ENCODE measurements at places on chromosomes 16 and 17. TPM values are rescaled to one million over a fixed set of nuclear protein-coding genes. Genes with fewer than 3 reads are reported as not detected.
A peak's percentile ranks its signal among the peaks of the same experiment; 100 is the strongest.

Gene CLEC3A
- not detected for total RNA-seq

Gene INO80E
- 92.8 TPM for total RNA-seq

Gene C16orf92
- total RNA-seq, result not detected

Gene CCDC200
- total RNA-seq, result not detected

Gene KRT23
- total RNA-seq, result not detected

Gene BCL6B
- 4.2 TPM for total RNA-seq

Gene ICAM2
- total RNA-seq, result 0.58 TPM

Gene NT5C3B
- total RNA-seq, result 78.3 TPM

Gene HNF1B
- 0.04 TPM for total RNA-seq

Gene ARHGDIG
- total RNA-seq, result 1.0 TPM

Gene KRTAP4-1
- total RNA-seq, result not detected

Gene EVI2B
- not detected for total RNA-seq

Gene MXRA7
- 46.6 TPM for total RNA-seq

Gene ACSM3
- 13.4 TPM for total RNA-seq

Gene OR1G1
- not detected for total RNA-seq

GRCh38 chr17:2192367-2193057 lies 111.1 kb downstream of the SMG6 start:
- H3K27ac ChIP-seq, result peak overlapping the region; percentile 39
- H3K36me3 ChIP-seq, result no peaks in the 10 kb centered on the region
- no peak overlapping the region for H3K4me3 ChIP-seq
- H3K4me1 ChIP-seq, result peaks cover 22% of the 10 kb centered on the region
- no peak for DNase-seq

DNA sequence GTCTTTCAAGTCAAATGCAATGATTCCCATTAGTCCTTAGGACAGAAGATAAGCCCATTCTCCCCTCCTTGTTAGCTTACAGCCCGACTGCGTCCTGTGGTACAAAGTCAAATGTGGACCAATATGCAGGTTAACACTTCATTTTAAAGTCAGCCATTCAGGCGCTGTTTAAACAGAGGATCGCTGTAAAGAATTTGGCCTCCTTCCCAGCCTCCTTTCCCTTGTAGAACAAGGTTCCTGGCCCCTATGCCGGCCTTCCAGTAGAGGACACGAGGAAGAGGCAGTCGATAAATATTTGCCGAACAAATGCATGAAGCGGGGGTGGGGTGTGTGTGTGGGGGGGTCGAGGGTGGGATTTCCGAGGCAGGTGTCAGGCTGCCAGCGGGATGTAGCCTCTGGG lies 4.3 kb downstream of the SDK2 start:
- H3K4me3 ChIP-seq, result no peak overlapping the region
- no peaks in the 10 kb centered on the region for H3K36me3 ChIP-seq
- H3K27ac ChIP-seq, result no peak overlapping the region
- H3K27me3 ChIP-seq, result peaks cover 41% of the 10 kb centered on the region
- no peak for DNase-seq

GRCh38 chr16:14286368-14287230 lies 215.5 kb downstream of the MRTFB start:
- peak overlapping the region; percentile 95 for H3K4me3 ChIP-seq
- H3K36me3 ChIP-seq, result no peaks in the 10 kb centered on the region
- H3K27me3 ChIP-seq, result no peaks in the 10 kb centered on the region
- peak overlapping the region; percentile 40 for H3K27ac ChIP-seq
- peaks cover 32% of the 10 kb centered on the region for H3K4me1 ChIP-seq

DNA sequence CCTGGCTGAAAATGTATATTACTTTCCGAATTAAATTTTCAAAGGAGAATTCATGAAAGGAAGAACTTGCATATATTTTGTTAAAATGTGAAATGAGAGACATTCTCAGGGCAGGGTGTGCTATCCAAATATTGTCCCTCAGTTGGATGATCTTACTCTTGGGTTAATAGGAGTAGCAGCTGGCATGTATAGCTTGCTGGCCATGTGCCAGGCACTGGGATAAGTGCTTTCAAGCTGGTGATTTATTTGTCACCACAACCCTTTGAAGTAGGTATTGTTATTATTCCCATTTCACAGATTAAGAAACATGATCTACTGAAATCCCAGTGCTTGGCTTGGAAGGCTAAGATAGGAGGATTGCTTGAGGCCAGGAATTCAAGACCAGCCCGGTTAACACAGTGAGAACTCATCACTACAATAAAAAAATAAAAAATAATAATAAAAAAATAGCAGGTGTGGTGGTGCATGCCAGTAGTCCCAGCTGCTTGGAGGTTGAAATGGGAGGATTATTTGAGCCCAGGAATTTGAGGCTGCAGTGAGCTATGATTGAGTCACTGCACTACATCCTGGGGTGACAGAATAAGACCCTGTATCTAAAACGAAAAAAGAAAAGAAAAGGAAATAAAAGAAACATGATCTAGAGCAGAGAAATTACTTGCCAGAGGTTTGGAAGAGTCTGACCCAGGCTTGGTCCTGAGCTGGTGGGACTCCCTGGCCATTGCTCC lies 11.6 kb upstream of the MPHOSPH6 start:
- no peak overlapping the region for H3K27ac ChIP-seq
- no peaks in the 10 kb centered on the region for H3K27me3 ChIP-seq
- DNase-seq, result no peak

- no peaks in the 10 kb centered on the region for H3K27me3 ChIP-seq
- H3K4me3 ChIP-seq, result no peak overlapping the region
- no peaks in the 10 kb centered on the region for H3K36me3 ChIP-seq
- no peak overlapping the region for H3K27ac ChIP-seq
- peaks cover 16% of the 10 kb centered on the region for H3K4me1 ChIP-seq
These were observed 354.6 kb upstream of the CDH11 start for GRCh38 chr16:65476448-65476955.

DNA sequence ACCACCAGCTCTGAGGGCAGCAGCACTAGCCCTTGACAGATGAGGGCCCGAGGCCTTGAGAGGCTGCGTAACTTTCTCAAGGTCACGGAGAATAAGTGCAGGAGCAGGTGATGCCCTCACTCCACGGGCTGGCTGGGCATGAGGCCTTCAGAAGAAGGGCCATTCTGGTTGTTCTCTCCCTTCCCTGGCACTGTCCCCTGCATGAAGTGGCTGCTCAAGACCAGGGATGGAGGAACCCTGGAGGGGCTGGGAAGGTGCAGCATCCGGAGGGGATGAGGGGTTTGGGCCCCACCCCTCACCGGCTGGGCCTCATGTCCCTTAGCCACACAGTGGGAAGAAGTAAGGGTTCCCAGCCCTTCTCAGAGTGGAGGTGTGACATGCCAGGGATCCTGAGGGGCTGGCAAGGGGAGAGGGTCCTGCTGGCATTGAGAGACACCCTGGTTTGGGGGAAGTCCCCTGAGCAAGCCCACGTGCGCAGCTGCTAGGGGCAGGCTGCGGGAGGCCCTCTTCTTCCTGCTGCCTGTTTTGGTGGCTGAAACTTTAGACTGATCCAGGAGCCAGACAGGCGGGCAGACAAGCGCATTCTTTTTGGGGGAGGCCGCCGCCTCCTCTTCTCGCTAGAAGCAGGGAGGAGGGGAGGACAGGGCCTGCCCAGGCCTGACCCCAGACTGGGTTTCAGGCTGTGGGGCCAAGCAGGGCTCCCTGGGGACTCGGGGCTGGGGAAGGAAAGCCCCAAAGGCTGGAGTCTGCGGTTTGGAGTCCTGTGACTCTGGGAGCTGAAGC lies 74.0 kb downstream of the N4BP1 start:
- DNase-seq, result peak; percentile 36
- no peaks in the 10 kb centered on the region for H3K36me3 ChIP-seq
- no peaks in the 10 kb centered on the region for H3K27me3 ChIP-seq
- no peaks in the 10 kb centered on the region for H3K4me1 ChIP-seq
- no peak overlapping the region for H3K4me3 ChIP-seq

GRCh38 chr17:19897903-19898302 lies 30.2 kb upstream of the ULK2 start:
- DNase-seq, result no peak
- 0 out of 2 replicates have a peak, but pooled peaks cover 2% of the 10 kb centered on the region for H3K36me3 ChIP-seq
- H3K27me3 ChIP-seq, result no peaks in the 10 kb centered on the region
- H3K27ac ChIP-seq, result 0 out of 2 replicates have a peak overlapping the region, but pooled peaks have one; percentile 0
- H3K4me3 ChIP-seq, result no peak overlapping the region
- 0 out of 2 replicates have a peak, but pooled peaks cover 5% of the 10 kb centered on the region for H3K4me1 ChIP-seq

GRCh38 chr17:78473951-78474613 lies 95.6 kb downstream of the PGS1 start:
- no peak overlapping the region for H3K27ac ChIP-seq
- H3K36me3 ChIP-seq, result no peaks in the 10 kb centered on the region
- H3K27me3 ChIP-seq, result no peaks in the 10 kb centered on the region
- H3K4me3 ChIP-seq, result no peak overlapping the region
- H3K4me1 ChIP-seq, result no peaks in the 10 kb centered on the region

- no peak for DNase-seq
- H3K4me1 ChIP-seq, result peaks cover 41% of the 10 kb centered on the region
- peaks cover 15% of the 10 kb centered on the region for H3K36me3 ChIP-seq
- H3K27ac ChIP-seq, result peak overlapping the region; percentile 33
These were observed 191.0 kb downstream of the SPECC1 start for GRCh38 chr17:20200016-20200795.

DNA sequence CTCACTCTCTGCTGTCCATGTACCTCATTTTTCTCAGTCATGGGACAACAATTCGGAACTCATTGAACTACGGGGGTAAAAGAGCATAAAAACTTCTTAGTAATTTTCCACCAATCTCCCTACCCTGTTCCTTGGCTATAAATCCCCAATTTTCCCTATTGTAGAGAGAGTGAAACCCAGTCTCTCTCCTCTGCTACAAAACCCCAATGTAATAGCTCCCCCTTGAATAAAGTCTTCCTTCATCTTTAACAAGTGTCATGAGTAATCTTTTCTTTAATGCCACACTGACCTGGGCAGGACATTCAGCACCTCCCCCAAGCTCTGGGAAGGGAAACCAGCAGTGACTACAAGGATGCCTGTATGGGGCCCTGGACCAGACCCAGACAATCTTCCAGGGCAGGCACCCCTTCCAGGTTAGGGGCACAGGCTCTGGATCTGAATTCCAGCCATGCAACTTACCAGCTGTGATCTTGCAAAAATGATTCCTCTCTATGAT lies 10.2 kb upstream of the EIF1 start:
- no peak for DNase-seq
- no peak overlapping the region for H3K4me3 ChIP-seq
- no peaks in the 10 kb centered on the region for H3K27me3 ChIP-seq
- peaks cover 25% of the 10 kb centered on the region for H3K4me1 ChIP-seq
- H3K27ac ChIP-seq, result peak overlapping the region; percentile 76
- H3K36me3 ChIP-seq, result no peaks in the 10 kb centered on the region

DNA sequence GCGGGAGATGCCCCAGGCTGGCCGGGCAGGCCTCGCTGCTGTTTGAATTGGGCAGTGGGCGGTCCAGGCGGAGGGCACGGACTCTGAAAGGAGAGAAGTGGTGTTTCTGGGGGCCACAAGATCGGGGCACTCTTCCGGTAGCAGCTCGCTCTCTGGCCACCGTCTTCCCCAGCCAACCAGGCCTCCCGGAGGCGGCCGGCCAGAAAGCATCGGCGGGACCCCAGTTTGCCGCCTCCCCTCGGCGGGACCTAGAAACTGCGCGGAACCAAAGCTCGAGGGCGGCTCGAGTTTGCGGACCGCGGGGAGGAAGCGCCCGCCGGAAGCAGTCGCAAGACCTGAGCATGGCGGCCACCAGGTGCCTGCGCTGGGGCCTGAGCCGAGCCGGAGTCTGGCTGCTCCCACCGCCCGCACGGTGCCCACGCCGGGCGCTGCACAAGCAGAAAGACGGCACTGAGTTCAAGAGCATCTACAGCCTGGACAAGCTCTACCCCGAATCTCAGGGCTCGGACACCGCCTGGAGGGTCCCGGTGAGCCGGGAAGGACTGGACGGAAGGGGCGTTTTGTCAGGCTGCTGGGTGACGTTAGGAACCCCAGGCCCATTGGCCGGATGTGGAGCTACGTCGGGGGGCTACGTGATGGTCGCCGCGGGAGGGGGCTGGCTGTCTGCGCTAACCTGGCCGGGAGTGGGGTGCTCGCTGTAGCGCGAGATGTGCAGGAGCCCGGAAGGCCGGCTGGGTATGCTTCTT lies at the start of gene MRPL58:
Gene MRPL58 (plus strand): TSS at position 325 of the 746 bp plus-strand sequence. CDS start 17 bp downstream, at position 342.
- peak within 1 kb of the TSS; percentile 100 for H3K27ac ChIP-seq
- DNase-seq, result peak; percentile 97
- H3K4me3 ChIP-seq, result peak within 1 kb of the TSS; percentile 88
- H3K36me3 ChIP-seq, result no peaks in the 10 kb centered on the region
- H3K4me1 ChIP-seq, result peaks cover 20% of the 10 kb centered on the region

DNA sequence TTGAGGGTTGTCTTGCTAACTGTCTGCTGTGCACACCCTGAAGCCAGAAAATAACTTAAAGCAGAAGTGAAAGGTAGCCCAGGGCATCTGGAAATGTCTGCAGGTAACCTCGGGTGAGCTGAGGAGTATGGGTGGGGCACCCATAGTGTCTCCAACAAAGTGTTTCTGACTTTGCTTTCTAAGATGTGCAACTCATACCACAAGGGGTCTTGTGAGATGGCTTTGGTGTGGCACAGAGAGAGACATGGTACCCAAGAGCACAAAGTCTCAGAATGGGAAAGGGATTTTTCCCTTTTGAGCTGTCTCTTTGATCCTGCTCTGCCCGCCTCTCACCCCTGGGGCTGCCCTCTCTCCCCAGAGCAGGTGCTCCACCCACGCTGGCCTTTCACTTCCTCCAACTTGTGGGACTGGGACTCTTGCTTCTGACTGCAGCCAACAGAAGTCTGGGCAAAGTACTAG lies 6.9 kb downstream of the CHD9 start:
- H3K36me3 ChIP-seq, result no peaks in the 10 kb centered on the region
- no peak overlapping the region for H3K27ac ChIP-seq
- no peaks in the 10 kb centered on the region for H3K27me3 ChIP-seq
- H3K4me1 ChIP-seq, result peaks cover 4% of the 10 kb centered on the region
- H3K4me3 ChIP-seq, result no peak overlapping the region

GRCh38 chr17:56765449-56765848 lies 68.3 kb downstream of the C17orf67 start:
- H3K27me3 ChIP-seq, result no peaks in the 10 kb centered on the region
- no peaks in the 10 kb centered on the region for H3K4me1 ChIP-seq
- H3K36me3 ChIP-seq, result no peaks in the 10 kb centered on the region
- no peak for DNase-seq
- no peak overlapping the region for H3K27ac ChIP-seq

DNA sequence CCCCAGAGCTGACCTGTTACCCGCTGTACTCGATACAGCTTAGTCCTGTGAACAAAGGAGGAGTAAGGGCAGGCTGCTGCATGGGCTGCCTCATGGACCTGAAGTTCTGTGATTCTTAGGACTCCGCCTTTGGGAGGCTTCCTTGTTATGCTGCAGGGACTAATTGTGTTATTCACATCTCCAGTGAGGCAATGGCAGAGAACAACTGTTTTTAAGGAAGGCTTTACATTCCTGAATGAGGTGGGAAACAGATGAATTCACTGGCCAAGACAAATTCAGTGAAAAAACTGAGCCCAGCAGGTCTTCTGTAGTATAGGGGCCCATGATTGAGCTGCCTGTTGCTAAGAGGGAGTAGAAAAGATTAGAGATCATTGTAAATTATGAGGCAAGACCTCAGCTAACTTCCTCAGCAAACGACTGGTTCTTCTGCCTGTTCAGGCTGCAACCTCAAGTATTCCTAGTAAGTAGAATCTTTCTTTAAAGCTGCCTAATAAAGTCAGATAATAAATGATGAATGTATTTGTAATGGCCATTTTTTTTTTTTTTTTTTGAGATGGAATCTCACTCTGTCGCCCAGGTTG lies 26.3 kb downstream of the ADORA2B start:
- H3K27me3 ChIP-seq, result no peaks in the 10 kb centered on the region
- DNase-seq, result peak; percentile 35
- no peaks in the 10 kb centered on the region for H3K36me3 ChIP-seq
- peak overlapping the region; percentile 18 for H3K27ac ChIP-seq
- peaks cover 17% of the 10 kb centered on the region for H3K4me1 ChIP-seq
- H3K4me3 ChIP-seq, result no peak overlapping the region

Data from GM23338 (cell line).